ENCODE measurements at places on chromosomes 3 and 15.

DNA sequence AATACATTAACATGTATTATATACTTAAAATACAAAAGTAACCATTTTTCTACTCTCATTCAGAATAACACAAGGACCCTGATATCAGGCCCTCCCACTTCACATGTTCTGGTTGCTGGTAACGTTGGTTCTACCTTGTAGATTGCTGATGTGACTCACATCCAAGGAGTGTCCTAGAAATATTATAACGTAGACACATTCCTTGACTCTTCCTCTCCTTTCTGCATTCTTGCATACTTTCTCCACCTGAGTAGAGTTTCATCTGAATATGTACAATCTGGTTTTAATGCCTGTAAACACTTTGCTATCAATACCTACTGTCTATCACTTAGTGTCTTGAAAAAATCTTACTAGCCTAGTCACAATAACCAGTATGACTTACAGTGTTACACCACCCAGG lies 35.0 kb upstream of the NEDD4 start:
- no peak for DNase-seq

GRCh38 chr3:22089284-22089683 lies 338.3 kb upstream of the ZNF385D start:
- peak; percentile 12 for DNase-seq

DNA sequence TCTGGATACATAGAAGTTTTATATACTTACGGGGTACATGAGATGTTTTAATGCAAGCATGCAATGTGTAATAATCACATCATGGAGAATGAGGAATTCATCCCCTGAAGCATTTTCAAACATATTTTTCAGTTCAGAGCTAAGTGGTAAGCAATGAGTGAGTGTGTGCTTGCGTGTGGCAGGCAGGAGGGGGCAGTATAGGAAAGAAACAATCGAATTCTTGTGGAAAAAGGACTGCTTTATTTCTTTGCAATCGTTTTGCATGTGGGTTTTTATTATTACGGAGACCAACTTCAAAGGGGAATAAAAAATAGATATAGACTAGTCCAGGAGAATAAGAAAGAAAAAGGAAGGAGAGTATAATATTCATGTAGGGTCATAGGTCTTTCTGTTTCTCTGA lies 271.6 kb downstream of the CHL1 start:
- no peak for DNase-seq

DNA sequence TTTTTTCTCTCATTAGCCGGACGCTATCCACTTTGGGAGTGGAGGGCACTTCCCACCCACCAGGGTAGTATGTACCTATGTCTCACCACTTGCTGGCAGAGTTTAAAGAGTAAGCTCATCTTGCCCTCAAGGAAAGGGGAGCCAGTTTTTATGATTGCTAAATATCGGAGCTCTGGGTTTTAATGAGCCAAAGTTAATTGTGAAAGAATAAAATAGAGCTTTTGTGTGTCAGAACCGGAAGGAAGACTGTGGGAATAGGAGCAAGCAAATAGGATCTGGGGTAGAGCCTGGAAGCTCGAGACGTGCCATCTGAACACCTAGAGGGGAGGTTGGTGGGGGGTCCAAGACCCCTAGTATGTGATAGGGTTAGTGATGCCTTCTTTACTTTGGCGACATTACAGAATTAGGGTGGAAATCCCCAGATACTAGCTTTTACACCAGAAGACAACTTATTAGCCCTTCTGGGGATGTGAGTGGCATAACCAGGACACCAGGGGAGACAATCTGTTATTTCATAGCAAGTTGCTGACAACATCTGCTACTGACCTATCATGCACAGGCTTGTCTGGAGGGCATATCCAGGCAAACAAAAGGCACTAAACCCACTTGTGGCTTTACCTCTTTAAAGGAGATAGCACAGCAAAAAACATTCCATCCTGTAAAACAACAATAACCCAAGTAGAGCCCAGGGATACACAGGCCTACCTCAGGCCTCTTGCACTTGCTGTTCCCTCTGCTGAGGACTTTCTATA lies 333.8 kb downstream of the ZNF621 start:
- no peak for DNase-seq

GRCh38 chr15:99708563-99708962 lies 24.7 kb downstream of the LYSMD4 start:
- peak; percentile 75 for DNase-seq

DNA sequence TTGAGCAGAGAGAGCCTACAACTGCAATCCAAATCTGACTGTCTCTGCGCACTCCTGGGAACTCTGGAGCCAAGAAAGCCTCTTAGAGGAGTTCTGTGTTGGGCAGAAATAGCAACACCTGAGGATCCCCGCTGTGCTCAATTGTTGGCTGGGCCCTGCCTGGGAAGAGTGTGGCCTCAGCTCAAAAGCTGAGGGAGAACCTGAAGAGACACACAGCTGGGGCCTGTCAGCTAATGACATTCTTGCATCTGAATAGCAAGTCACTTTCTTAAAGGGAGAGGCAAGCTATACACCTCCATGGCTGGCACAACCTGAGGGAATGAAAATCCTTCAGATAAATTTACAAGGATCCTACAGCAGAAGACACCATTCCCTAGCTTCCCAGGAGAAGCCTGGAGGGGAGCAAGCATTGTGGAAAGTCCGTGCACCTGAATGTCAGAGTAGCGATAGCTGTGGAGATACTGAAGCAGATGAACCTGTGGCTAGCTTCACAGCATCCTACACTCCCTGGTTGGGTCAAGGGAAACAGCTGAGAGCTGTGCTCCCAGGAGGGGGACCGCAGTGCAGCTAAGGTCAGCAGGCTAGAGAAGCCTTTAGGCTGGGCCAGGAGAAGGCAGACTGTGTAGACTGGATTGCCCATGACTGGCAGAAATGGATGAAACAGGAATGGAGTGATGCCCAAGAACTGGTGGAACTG lies 159.9 kb upstream of the PFN2 start:
- no peak for DNase-seq

DNA sequence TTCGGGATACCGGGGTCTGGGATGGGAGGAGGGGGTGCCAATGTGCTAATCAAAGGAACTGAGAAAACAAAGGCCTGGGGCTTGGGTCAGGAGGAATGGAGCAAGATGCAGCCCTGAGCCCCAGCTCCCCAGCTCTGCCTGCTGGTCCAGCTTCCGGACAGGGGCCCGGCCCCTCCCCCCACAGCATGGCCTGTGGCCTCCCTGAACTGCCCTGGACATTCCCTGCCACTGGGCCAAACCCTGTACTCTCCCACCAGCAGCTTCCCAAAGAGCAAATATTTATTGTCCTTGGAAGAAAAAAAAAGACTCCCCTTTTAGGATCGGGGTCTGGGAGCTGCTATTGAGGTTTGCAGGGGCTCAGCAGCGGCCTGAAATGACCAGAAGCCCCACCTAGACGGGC lies 5.7 kb upstream of the MYL3 start:
- no peak for DNase-seq

GRCh38 chr3:77786216-77786615 lies 746.3 kb downstream of the ROBO2 start:
- DNase-seq: no peak

GRCh38 chr3:7146529-7146928 lies 285.6 kb downstream of the GRM7 start:
- no peak for DNase-seq

- DNase-seq: peak; percentile 100
Observed at GRCh38 chr3:171811295-171811912, 1.1 kb upstream of the PLD1 start.

- DNase-seq: no peak
Observed at GRCh38 chr3:13782501-13782900, 97.4 kb downstream of the WNT7A start.

DNA sequence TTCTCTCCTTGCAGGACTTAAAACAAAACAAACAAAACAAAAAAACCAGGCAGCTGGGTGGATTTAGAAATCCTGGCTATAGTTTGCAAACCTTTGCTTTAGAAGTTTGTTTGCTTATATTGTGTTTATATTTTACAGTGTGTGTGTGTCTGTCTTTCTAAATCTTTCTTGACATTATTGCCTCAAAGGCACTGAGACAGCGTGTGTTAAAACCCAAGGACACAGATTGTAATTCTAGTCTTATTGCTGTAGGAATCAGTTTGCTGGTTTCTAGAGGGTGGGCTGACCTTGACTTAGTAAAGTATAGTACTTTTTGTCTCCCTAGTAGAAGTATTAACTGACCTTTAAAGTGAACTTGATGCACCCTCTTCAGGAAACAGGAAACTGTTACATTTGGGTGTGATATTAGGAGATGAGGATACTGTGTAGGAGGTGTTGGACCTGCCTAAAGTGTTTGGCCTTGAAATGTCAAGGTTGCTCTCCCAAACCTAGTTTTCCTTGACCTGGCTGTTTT lies 71.0 kb downstream of the TCF12 start:
- no peak for DNase-seq

Data from epithelial cell of prostate (primary cell).